Kasumi-1 (cell line): ENCODE measurements at places on chromosomes 2 and 18.

DNA sequence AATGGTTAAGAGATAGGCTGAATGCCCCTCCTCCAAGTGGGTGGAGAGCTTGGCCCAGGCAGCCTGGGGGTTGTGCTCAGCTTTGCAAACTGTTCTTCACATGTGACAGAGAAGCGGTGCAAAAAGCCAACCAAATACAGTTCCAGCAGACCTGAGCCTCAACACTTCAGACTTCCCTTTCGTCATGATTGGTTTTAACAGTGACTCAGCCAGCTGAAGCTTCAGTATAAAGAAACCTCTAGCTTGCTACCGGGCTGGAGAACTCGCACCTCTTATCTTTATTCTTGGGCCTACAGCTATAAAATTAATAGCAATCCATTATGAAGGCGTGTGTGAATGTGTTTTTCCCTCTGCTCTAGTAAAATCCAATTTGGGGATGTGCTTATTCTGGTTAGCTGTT lies 20.0 kb downstream of the SETBP1 start:
- DNase-seq: no peak

GRCh38 chr18:37280701-37281393 lies 284.8 kb downstream of the CELF4 start:
- DNase-seq: no peak

GRCh38 chr2:42888321-42889245 lies 96.2 kb upstream of the HAAO start:
- DNase-seq: no peak

DNA sequence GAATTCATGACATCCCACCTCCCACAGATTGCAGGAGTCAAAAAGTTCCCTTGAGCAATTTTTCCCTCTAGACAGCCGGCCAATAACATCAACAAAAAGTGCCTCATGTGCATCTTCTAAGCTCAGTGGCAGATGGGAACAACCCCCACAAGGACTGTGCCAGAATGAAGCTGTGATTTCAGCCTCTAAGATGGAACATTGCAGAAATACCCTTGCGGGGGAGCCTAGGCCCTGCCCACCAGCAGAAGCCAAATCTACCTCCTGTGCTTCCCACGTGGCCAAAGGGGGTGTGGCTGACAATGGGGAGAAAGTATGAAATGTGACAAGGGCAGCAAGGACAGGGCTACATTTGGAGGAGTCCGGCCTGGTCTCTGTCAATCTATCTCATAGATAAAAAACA lies 482.3 kb downstream of the TGIF1 start:
- no peak for DNase-seq

- no peak for DNase-seq
These were observed 123.1 kb upstream of the XIRP2 start for GRCh38 chr2:166765141-166765540.

DNA sequence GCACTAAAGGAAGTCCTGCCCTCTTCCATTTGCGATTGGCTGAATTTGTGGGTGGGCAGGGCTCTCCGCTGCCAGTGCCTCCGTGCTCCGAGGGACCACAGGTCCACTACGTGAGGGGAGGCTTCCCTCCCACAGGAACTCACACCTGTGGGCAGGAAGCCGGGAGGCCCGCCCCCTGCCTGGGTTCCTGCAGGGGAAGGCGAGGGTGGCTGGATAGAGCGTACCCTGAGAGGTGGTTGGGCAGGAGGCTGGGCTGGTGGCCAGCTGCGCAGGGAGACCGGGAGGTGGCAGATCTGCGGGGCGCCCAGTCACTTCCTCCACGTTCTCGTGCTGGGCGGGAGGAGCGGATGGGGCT lies 47.0 kb upstream of the PTH2R start:
- DNase-seq: peak; percentile 91

DNA sequence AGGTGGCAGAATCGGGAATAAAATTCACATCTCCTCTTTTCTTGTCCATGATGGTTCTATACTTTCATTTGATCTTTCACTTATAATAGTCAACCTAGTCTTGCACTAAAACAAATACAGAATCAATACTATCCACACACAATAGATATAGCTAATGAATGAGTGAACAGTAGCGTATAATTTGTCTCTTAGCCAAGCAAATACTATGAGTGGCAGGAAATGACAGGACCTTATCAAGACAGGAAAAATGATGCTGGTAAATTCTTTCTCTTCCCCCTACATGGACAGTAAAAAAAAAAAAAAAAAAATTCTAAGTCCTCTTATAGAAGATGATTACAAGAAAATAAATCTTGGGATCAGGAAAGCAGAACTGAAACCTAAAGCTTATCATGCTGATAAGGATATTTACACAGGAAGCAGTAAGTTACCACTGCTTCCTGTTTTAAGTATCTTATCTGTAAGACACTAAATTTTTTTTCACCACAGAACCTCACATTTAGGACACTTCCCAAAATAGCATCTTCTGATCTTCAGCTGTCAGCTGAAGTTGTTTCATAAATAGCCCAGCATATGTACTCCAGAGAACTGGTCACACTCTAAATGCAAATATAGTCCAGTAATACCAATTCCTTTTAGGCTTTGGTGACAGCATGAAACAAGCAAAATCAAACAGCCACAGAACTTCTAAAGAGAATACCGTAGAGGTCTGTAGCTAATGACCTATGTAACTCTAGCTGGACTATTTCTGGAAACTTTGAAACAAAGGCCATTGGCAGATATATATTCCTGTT lies 27.0 kb downstream of the IRS1 start:
- DNase-seq: peak; percentile 85

GRCh38 chr2:134771313-134771801 lies 52.6 kb upstream of the TMEM163 start:
- no peak for DNase-seq

DNA sequence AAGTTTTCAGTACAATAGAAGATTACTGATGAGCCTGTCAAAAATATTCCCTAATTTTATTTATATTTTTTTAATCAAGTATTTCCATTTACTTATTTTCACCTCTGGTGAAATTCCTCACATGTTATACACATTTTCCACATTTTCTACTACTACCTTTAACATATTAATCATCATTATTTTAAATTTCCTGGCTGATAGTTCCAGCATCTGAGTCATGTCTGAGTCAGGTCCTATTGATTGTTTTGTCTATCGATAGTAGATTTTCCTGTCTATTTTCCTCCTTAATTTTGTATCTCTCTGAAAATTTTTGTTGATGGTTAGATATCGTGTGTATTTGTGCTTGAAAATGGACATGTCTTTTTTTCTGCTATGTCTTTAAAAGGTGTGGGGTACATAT lies 211.8 kb upstream of the DSEL start:
- no peak for DNase-seq
